ENCODE measurements at places on chromosomes 11 and 22.

DNA sequence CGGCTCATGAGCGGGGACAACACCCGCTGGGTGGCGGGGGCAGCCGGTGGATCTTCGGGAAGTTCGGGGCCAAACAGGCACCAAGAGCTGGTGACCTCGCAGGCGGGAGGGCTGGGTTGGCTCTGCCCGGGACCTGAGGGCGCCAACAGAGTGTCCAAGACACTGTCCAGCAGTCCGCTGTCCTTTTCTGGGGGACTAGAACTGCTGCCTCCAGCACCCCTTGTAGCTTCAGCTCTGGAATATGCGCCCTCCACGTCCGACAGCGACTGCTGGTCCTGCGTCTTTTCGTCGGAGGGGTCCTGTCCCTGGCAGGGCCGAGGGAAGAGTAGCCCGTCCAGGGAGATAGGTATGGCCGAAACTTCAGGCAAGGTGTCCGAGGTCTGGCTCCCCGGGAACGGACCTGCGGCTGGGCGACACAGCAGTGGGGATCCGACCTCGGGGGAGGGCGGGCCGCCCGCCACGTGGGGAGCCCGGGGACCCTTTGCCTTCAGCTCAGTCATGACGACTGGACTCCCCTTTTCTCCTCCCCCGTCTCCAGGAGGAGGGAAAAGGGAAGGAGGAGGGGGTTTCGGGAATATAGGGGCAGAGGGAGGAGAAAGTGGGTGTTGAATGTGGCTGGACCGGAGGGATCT, 926 bp downstream of the PGR start:
- no peak for DNase-seq

GRCh38 chr11:71240061-71240690, 12.2 kb downstream of the SHANK2 start:
- DNase-seq, result no peak

GRCh38 chr22:41598891-41599635, 9.4 kb upstream of the PMM1 start:
- no peak for DNase-seq

- DNase-seq, result no peak
Measured at GRCh38 chr11:35257281-35257680, 118.3 kb downstream of the CD44 start.

DNA sequence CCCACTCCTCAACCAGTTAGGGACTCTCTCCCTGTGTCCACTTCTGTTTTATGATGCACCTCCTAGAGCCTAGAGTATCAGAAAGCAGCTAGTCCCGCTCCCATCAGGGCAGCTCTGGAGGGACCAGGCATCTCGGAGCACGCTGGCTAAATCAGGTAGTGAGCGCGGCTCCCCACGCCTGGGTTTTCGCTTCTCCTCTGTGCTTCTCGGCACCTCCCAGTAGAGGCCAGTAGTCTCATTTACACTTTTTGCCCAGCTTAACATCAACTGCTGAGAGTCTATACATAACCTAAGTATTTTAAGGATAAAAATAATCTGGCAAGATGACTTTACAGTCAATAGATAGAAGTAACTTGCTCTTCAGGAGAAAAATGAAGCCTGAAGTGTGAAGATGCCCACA, 473.8 kb downstream of the OPCML start:
- no peak for DNase-seq

- no peak for DNase-seq
Measured at GRCh38 chr11:113091481-113091780, 130.2 kb downstream of the NCAM1 start.

GRCh38 chr11:131353766-131354165, 16.6 kb upstream of the NTM start:
- DNase-seq, result no peak

DNA sequence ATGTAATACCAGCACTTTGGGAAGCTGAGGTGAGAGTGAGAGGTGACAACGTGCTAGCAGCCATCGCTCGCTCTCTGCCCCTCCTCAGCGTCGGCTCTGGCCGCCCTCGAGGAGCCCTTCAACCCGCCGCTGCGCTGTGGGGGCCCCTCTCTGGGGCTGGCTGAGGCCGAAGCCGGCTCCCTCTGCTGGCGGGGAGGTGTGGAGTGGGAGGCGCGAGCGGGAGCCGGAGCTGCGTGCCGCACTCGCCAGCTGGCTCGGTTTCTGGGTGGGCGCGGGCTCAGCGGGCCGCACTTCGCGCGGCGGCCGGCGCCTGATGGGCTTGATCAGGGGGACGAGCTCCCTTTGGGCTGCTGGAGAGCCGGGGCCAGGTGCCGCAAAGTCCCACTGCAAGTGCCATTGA, 98.9 kb upstream of the UBASH3B start:
- DNase-seq, result no peak

DNA sequence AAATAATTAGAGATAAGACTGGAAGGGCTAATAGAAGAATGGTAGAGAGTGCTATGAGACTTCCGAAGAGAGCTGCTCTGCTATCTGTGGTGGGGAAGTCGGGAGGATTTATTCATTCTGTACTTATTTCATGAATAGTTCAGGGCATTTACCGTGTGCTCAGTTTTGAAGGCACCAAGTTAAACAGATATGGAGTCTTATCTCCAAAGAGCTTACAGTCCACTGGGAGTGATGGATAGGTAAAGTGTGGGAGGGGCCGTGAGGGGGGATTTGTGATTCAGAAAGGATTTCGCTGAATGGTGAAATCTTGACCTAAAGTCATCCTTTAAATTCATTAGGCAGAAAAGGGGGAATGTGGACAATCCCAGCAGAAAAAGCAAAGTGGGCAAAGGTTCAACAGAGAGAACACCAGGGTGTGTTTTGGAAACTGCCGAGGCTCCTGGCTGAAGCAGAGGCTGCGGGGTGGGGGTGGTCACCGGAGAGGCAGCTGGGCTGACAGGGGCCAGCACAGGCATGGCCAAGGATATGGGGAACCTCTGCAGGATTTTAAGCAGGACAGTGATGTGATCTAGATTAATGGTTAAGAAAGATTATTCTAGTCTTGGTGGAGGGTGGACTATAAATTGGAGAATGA, 91.2 kb downstream of the UBASH3B start:
- no peak for DNase-seq

GRCh38 chr11:44016546-44017442, 31.0 kb upstream of the ACCSL start:
- DNase-seq, result no peak

DNA sequence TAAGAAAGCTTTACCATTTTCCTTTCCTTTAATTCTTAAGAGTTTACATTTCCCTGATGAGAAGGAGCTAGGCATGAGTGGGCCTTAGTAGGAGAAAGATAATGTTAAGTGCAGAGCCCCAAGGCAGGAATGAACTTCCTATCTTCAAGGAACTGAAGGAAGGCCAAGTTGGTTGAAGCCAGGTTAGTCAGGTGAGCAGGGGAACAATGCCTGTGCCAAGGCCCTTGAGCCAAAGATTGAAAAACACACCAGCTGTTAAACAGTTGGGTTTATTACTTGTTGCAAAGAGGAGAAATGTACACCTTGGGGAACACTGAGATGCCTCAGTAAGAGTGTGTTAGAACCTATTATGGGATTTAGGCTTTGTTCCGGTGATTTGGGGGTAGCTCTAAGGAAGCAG, 10.0 kb downstream of the CNTF start:
- no peak for DNase-seq

DNA sequence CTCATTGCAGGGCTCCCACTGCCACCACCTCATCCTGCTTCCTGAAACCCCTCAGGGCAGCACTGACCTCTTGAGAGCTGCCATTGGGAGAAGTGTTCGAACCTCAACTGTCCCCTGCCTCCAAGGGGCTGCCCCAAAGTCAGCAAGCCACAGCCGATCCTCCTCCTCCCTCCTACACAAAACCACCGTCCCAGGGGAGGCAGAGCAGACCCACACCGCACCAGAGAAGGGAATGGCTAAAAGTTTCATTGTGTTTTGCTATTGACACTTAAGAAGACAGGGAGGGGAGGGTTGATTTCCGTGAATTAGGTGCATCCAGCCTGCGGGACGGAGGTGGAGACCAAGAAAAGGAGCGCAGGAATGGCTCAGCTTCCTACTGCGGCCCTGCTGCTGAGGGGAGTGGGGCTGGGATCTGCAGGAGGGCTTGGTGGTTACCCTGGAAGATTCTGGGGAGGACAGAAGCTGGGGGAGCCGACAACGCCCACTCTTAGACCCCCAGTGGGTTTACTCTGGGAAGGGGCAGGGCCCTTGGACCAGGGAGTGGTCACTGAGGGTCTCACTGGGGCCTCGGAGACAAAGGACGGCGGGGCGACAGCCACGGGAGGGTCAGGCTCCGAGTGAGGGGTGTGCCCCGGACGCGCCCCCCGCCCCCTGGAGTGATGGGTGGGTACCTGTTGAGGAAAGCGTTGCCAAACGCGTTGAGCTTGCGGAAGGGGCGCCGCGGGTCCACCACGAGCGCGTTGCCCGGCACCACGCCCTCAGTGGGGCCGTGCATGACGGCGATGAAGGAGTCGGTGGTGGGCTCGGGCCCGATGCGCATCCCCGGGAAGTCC, 815 bp downstream of the EHD1 start:
- no peak for DNase-seq

DNA sequence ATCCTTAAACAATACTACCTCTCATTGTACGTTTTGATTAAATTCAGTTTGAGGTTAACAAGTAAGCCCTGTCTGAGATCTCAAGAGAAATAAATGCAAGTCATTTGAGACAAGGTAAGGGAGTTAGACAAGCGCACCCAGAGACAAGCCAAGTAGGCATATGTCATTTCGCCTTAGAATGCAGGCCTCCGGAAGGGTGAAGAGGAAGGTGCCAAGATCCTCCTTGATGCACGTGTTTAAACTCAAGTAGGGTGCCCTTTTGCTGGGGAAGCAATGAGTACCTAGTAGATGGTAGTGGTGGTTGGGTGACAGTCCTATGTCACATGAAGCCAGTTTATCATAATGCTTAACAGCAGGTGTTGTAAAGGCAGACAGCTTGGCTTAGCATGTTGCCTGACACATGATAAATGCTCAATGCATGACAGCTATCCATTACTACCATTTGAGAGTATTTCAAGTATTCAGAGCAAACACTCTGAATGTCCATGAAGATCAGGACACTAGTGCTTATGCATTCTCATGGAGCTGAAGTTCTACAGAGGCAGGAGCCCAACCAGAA, 415.9 kb downstream of the TMEM135 start:
- DNase-seq, result no peak

DNA sequence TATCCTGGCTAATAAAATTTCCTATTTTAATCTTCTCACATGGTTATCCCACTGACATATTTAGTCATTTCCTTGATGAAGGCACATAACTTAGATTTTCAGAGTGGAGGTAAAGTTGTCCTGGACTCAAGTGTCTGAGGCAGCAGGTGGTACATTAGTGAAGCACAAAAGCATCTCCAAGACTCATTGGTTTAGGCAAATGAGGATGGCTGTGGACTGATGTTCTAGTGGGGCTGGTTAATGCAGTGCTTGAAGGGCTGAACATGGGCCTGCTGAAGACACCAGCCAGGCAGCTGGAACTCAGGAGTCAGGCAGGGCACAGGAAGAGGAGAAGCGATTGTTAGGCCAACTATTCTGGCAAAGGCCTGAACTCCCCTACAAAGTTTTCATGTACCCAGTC, 76.3 kb upstream of the SESN3 start:
- no peak for DNase-seq

DNA sequence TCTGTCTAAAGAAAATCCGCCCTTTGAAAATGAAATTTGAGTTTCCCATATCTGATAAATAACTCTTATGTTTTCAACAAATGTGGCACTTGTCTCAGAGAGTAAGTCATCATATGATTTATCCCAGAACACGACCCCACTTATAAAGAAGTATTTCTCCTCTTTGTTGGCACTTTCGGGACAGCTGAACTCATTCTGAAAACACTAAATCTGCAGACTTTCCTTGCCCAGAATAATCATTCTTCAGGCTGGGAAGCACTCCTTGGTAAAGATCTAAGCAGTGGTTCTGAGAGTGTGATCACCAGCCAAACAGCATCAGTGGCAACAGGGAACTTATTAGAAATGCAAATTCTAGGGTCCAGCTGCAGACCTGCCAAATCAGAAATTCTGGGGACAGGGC, 532.2 kb upstream of the API5 start:
- no peak for DNase-seq

DNA sequence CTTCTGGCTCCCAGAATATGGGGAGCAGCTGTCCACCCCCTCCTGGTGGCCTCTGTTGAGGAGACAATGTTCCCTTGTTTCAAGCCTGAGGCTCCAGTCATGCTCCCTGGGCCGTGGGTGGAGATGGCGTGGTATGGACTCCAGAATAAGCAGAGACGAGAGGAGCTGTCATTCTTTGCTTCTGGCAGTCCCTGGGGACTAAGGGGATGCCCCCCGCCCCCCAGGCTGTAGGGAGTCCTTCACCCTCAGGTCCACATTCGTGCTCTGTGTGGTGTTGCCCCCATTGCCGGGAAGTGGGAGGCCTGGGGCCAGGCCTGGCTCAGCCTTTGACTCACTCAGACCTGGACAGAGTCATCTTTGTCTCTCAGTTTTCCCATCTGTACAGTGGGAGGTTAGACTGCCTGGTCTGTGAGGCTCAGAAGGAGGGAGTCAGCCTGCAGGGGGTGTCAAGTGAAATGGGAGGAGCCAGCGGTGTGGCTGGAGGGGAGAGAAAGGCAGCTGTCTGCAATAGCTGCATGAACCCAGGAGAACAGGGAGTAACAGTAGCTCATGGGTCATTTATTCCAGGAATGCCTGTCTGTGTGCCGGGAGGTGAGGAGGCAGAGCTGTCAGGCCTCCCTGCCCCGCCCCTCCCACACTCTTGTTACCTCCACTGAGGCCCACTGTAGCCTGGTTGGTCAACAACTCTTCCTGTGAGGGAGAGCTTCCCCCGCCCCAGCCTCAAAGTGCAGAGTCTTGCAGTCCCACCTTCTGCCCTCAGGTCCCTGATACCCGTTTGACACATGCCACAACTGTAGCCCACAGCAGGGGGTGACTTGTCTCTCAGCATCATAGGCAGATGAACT, 6.3 kb downstream of the ARHGEF17 start:
- DNase-seq, result no peak

DNA sequence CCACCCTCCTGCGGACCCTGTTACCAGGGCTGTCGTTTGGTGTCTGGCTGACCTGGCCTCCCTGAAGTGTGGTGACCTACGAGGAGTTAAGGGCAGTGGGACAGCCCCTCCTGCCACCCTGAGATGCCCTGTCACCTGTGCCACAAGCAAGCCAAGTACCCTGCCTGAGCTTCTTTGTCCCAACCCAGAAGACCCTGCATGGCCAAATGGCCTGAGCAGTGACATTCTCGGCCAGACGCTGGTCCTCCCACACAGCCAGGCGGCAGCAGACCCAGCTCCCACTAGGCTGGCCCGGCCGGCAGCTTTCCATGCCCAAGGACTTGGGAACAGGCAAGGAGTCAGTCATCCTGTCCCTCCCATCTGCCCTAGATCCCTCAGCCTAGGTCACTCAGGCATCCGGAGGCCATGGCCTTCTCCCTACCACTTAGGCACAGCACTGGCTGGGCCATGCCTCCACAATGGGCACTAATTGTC, 7.6 kb downstream of the ARVCF start:
- no peak for DNase-seq

DNA sequence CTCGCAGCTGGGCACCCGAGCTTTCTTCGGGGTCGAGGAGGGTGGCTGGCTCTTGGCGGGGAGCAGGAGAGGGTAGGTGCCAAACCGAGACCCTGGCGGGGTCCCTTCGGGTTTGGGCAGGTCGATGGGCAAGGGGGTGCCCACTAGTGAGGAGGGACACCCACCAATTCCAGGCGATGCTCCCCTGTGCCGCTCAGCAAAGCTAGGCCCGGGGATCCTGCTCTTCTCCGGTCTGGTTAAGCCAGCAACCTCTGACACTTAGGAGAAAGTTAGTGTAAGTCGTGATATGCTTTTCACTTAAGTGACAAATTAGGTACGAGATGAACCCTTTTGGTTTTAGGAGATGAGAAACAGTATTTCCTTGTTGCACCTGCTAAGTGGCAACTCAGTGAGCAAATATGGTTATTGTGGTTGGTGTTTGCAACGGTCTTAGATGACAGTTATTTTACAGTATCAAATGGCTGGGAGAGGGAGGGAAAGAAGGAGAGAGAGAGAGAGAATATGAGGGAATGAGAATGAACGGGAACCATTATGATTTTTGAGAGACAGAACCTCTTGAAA, 565 bp downstream of the NUCB2 start:
- no peak for DNase-seq

Data from NCI-H446 treated with DMSO at 0.1 percent for 48 hours (cell line).